Germinal center (tissue), 1 donor: ENCODE measurements at places on chromosomes 7 and 10.

DNA sequence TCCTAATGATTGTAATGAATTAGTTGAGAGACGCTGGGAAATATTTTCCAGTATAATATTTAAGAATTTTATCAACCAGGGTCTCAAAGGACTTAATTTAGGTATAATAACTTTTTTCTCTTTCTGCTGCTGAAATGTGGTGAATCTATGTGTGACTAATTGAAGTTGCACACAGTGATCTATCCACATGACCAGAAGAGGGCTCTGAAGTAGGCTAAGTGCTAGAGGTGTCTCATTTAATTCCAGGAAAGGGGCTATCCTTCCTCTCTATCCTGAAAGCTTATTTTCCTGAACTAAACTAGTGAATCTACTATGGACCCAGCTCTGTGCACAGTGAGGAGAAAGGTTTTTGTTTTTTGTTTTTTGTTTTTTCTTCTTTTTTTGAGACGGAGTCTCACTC, 294.4 kb upstream of the MYO3A start:
- DNase-seq = no peak

DNA sequence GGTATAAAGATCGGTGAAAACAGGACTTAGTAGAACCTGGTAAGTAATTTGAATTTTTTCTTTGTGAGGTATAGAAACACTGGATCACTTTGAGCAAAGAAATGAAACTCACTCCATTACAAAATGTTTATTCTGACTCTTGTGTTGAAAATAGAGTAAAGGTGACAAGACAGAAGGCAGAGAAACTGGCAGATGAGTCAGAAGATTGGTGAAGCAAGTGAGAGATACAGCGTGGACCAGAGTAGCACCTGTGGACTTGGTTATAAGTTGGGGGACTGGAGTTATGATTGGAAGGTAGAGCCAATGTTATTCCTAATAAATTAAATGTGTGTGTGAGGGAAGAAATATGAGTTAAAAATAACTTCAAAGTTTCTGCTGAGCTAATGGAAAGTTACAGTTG, 620.9 kb downstream of the ZWINT start:
- DNase-seq = no peak

- DNase-seq = no peak
These were observed 1.2 kb downstream of the ING3 start for GRCh38 chr7:120951826-120952225.

GRCh38 chr7:139813151-139813550, 15.9 kb upstream of the TBXAS1 start:
- DNase-seq = no peak

DNA sequence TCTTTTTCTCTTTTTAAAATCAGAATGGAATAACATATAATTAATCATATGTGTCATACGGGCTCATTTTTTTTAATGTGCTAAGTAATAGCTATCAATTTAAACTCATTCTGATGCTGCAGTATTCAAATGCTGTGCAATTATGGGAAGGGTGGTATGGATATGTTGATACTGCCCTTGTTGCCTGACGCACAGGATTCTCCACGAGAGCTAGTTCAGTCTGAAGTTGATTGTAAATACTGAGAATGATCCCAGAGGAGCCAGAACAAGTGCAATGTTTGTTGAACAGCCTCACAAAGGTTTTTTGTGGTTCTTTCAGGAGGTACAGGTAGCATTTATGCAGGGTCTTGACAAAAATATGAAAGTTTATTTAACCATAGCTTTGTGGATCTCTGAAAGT, 13.4 kb downstream of the NPY start:
- no peak for DNase-seq

GRCh38 chr7:16916105-16916639, 34.4 kb upstream of the AGR3 start:
- DNase-seq = no peak

GRCh38 chr7:12851841-12852240, 164.4 kb downstream of the ARL4A start:
- DNase-seq = no peak

- no peak for DNase-seq
These were observed 123.6 kb downstream of the ADAM22 start for GRCh38 chr7:88057655-88058054.

- no peak for DNase-seq
These were observed 874 bp upstream of the RBP3 start for GRCh38 chr10:47347303-47347675.

GRCh38 chr7:572416-573268, 53.0 kb upstream of the PDGFA start:
- DNase-seq = no peak

- DNase-seq = no peak
These were observed 44.7 kb downstream of the TBXAS1 start for GRCh38 chr7:139873593-139874301.

DNA sequence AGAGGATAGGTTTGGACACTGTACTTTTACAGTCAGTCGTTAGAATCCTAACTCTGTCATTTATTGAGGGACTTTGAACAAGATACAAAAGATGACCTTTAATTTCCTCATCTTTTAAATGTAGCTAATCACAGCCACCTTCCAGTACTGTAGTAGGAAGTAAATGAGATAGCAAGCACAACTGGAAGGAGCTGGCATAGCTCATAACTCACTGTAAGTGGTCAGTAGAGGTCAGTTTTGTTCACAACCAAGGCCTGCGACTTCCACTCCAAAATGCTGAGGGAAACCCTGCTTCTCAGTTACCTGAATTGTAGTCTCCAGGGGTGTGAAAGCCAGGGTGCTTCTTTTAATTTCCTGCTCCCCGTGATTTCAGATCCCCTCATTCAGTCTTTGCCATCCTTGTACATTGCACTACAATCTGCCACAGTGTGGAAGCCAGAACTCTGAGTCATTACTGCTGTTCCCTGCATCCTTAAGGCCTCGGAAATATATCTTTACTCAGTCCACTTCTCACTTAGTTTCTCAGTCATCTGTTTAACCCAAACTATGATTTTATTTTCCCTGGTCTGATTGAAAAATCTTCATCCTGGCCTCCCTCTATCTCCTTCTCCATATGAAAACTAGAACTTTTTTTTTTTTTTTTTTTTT, 361.2 kb downstream of the NRG3 start:
- DNase-seq = no peak

GRCh38 chr10:26805567-26806245, 55.1 kb downstream of the ABI1 start:
- no peak for DNase-seq

DNA sequence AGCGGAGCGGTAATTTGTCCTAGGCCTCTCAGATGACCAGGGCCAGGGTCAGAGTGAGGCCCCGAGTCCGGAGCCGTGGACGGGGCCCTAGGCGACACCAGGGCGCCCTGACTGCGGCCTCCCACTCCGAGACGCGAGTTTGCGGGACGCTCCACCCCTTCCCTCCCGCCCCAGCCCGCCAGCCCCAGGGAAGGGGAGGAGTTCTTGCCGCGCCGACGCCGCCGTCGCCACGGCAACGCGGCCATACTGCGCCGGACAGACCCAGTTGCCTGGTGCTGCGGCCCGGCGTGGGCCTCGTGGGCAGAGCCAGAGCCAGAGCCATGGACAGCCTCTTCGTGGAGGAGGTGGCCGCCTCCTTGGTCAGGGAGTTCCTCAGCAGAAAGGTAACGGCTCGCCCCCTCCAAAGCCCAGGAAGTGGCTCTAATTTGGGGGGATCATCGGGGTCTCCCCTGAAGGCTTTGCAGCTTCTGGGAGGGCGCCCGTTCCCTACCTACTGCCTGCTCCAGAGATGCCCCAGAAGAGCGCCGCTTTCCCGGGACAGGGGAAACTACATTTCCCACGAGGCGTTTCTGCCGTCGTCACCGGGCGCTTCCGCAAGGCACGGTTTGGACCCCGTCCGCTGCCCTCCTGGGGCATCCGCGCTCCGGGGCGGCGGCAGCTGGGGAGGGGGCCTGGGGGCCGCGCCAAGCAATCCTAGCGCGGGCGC, at the start of gene MINDY4:
TSS of gene MINDY4 (plus strand) at position 244 of the 706 bp plus-strand sequence. CDS start at position 321, 77 bp downstream.
- peak; percentile 89 for DNase-seq

DNA sequence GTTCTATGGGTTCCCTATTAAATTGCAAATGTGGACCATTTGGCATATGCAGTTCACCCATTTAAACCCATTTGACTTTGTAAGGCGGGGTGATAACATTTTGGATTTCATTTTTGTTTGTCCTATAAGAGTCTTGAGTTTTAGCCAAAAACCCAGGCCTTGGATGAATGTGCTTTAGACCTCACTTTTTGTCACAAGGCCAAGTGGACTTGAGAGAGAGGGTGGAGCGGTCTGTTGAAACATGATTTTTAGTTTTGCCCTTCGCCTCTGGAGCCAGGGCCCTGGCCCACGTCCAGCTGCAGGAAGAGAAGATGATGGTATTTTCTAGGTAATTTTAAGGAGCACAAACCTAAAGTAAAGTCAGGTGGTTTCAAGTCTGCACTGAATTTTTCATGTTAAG, 260.1 kb downstream of the SLC25A13 start:
- DNase-seq = no peak

GRCh38 chr10:77290528-77291155, 347.0 kb downstream of the KCNMA1 start:
- DNase-seq = no peak
